ENCODE measurements at places on chromosomes 3 and 15.

DNA sequence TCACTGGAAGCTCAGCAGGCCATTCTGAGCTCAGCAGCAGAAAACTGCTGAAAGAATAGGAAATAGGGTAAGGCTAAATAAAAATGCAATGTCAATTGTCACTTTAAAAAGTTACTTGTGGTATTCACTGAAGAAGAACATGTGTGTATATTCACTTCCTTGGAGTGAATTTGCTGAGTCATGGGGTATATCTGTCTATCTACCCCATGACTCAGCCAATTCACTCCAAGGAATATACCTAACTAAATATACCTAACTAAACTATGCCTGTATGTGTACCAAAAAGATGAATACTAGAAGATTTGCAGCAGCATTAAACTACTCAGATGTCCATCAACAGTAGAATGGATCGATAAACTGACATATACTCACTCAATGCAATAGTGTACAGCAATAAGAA, 69.5 kb upstream of the KCNAB1 start:
- DNase-seq: no peak

GRCh38 chr3:51874411-51874810, 990 bp downstream of the IQCF5 start:
- no peak for DNase-seq

- no peak for DNase-seq
Observed at GRCh38 chr3:129117134-129117533, 4.5 kb downstream of the RAB43 start.

GRCh38 chr15:57025264-57025926, 107.0 kb downstream of the TCF12 start:
- peak; percentile 10 for DNase-seq

DNA sequence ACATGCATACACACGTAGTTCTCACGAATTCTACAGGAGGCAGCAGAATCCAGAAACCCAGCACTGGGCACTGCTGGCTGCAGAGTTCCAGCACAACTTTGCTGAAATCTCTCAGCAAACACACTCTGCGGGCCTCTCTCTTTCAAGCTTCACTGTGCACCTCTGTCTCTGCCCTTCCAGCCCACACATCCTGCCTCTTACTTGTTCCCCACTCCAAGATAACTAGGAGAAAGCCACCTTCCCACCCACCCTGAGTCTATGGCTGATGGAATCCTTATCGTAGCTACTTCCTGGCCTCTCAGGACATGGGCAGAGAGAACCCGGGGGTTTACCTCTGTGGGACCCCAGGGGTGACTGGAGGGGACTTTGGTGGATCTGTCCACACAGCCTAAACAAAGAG, 11.9 kb downstream of the ANP32A start:
- no peak for DNase-seq

DNA sequence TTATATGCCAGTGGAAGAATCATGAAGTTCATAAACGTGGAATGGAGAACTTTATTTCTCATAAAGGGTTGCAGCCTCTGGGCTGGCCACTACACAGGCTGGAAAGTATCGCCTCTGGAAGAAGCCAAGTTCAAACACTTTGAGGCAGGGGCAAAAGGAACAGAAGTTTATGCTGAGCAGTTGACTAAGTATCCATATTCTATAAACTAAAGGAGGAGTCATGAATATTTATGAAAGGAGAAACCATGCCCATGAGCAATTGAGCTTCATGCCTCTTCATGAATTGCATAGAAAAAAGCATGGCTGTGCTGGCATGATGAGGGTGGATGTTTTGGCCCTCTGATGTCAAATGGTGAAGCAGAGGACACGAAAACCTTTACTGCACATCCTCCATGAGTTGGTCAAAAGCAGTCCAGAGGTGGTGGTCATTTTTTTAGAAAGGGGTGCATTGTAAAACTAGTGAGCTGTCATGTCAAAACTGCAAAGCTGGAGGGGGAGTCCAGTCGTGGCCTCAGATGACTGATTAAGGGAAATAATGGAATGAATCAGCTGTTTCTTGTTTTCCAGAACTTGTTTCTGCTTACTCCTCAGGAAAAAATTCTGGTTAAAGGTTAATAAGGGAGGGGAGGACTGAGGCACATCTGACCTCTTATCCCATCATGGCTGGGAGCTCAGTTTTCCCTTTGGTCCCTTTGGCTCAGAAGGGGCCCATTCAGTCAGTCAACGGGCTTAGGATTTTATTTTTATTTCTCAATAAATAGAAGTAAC, 276.7 kb downstream of the CHL1 start:
- no peak for DNase-seq

DNA sequence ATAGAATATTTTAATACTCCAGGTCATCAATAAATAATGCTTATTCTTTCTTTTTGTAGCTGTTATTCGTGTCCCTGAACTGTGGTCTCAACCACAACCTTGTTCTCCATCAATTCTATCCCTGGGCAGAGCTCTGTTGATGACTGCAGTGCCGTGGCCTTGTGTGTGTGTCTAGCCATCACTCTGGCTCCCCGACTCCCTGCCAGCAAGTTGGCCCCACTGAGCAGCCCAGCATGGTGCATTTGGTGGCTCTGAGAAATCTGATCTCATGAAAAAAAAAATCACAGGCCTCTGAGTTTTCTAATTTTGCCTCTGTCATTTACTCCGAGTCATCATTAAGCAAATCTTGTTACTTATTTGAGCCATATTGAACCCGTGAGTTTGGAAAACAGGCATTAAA, 164.7 kb downstream of the GOLGA6L6 start:
- DNase-seq: no peak

GRCh38 chr15:92984161-92984560, 84.0 kb downstream of the CHD2 start:
- DNase-seq: no peak

DNA sequence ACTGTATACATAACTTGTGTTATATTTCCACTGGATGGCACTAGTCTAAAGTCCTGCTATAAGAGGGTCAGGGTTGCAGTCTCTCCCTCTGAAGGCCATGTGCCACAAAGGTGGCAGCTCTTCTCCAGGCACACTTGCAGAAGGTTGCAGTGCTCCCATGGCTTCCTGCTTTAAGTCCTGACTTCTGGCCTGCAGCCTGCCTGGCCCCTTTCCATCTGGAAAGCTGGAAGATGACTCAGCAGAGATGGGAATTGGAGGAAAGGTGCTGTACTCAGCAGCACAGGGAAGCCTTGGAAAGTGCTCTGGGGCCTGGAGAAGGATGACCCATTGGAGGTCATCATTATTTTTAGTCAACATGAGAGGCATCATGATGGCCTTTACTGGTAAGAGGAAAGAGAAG, 40.9 kb upstream of the MRPL3 start:
- DNase-seq: no peak

DNA sequence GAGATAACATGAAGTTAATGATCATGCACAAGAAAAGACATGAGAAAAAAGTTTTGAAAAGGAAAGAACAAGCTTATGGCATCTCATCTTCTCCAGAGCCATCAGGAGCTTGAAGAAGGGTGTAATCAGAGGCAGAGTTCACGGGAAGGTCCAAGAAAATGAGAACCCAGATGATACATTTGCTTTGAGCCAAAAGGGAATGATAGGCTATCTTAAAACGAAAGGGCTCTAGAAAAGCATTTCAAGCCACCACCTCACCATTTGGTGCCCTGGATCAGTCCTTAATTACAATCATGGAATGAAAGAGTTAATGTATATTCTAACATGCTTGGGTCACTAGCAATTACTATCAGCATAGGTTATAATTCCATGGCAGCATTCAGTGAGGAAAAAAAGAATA, 781.8 kb downstream of the ROBO1 start:
- DNase-seq: no peak

DNA sequence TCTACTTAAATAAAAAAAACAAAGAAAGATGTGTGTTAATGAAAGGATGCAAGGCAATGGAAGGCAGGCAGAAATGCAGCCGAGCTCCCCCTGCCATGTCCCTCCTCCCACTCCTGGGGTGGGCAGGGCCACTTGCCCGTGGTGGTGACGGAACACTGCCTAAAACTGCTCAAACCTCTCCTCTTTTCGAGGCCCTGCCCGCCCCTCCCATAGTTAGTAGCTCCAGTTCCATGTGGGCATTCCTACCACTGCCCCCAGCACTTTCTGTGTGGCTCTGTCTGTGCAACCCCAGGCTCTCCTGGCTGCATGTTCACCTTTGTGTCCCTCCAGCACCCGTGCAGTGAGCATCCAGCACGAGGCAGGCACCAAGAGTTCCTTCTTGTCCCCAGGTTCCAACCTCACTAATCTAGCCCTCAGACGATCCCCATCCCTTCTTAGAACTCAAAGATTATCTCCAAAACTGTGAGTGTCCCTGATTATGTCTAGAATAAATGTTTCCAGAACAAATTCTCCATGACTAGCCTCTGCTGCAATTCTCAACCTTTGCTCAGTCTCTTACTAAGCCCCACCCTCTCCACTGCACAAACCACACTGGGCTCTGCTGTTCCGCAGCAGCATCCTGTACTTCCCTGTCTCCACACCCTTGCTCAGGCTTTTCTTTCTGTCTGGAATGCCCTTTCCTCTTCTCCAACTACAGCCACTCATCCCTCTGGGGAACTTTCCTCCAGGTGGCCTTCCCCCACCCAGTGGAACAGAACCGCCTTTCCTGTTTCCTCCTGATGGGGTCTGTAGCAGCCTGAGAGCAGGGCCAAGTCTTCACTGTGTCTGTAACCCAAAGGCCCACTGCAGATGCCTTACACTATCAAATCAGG, 32.6 kb upstream of the SPTBN5 start:
- DNase-seq: no peak

DNA sequence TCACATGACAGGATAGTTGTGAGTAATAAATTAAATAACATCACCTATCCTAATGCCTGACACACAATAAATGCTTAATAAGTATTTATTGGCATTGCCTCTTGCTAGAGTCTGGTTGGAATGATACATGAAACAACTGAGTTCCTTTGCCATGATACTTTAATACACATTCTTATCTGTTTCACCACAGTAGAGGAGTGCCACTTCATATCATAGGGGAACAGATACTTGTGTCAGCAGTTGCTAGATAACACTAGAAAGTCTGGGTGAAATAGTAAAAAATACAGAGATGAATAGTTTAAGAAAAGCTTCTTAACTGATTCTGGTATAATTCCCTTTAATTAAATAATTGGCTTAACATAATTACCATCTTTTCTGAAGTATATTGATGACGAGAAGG, 380.0 kb upstream of the GOLIM4 start:
- no peak for DNase-seq

- DNase-seq: no peak
Observed at GRCh38 chr3:71018799-71019198, 564.7 kb downstream of the FOXP1 start.

DNA sequence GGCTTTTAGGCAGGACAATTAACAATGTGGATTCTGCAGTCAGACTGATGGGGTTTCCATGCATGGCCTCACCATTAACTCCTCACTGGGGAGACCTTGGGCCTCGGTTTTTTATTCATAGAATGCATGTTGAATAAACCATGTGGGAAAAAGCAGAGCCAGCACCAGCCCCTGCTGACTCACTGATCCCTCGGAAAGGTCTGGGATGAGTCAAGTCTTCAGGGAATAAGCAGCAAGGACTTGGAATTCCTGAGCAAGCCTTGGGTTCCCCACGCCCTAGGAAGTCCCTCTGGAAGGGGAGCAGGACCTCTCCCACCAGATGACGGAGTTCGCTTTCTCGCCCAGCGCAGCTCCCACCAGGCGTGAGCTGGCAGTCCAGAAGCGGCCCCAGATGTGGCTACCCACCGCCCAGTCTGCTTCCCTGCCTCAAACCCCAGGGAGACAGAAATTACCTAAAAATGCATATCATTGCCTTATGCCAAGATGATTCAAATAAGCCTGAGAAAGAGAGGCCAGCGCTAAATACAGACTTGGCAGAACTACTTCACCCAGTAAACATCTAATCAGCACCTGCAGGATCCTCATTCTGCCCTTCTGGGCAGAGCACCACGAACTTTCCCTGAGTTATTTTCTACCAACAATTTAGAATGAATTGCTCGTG, 45.4 kb downstream of the BTD start:
- no peak for DNase-seq

DNA sequence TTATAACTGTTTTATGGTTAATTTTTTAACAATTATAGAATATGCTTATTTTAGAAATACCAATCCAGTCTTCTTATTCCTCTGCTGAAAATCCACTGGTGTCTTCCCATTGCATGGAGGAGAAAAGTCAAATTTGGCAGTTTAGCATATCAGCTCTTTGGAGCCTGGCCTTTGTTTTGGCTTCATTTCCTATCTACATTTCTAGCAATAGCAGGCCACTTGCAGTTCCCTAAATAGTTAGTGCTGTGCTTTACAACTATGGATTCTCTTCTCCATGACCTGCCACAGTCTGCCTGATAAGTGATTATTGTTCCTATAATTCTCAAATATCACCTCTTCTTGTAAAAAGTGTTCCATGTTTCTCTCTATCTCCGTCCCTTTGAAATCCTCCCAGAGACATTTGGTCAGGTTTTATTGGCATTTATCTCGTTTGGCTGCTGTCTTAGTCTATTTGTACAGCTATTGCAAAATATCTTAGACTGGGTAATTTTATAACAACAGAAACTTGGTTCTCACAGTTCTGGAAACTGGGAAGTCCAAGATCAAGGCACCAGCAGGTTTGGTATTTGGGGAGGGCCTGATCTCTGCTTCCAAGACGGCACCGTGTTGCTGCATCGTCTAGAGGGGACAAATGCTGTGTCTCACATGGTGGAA, 8.2 kb upstream of the SEC22A start:
- no peak for DNase-seq

GRCh38 chr15:68389936-68390817, 41.8 kb downstream of the ITGA11 start:
- no peak for DNase-seq

DNA sequence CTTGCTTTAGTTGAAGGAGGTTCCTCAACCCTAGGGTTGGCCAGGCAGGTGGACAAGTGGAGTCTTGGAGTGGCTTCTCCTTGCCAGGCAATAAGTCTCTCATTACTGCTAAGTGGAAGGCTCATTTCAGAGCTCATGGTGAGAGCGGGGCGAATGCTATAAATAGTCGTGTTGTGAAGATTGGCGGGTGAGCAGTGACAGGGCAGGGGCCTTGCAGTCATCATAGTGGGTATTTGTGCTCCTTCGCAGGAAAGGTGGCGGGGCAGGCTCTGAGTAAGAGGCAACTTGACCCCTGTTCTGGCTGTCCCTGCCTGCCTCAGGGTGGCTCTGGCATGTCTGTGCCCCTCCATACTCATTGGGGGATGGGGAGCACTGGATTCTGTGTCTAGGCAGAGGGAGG, 8.7 kb upstream of the GRM2 start:
- DNase-seq: no peak

- DNase-seq: no peak
Observed at GRCh38 chr15:26449291-26449690, 323.6 kb downstream of the GABRB3 start.

DNA sequence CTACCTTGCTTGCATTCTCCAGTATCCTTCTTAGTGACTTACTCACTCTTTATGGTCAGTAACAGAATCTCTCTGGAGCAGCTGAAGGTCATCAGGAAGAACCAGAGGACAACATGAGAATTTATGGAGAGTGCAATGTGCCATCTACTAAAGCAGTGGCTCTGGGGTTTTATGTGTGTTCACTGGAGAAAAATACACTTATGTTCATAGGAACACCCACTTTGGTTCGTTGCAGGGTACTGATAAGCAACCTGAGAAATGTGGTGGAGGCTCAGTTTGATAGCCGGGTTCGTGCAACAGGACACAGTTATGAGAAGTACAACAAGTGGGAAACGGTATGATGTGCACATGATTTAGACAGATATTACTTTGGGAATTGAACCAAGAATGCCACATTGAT, 12.8 kb downstream of the CPB1 start:
- no peak for DNase-seq

Data from SIG-M5 (cell line).